ENCODE measurements at places on chromosomes 3 and 15.
A peak's percentile ranks its signal among the peaks of the same experiment; 100 is the strongest.

- DNase-seq = peak; percentile 82
Observed at GRCh38 chr3:138082085-138082991, 33.1 kb downstream of the DZIP1L start.

DNA sequence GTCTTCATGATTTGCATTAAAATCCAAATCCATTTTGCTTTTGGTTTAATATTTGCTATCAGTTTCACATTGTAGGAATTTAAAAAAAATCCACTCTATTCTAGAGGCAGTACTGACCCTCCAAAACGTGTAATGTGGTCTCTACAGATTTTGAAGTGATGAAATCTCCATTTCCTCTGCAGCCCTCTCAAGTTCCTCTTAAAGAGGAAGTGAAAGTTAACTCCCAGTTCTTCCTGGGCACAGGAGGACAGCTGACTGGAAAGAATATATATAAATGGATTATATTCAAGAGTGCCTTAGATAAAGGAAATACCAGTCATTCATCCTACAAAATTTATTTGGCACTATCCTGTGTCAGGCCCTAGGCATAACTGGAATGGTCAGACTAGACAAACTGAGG lies 83.5 kb upstream of the PLCL2 start:
- no peak for DNase-seq

DNA sequence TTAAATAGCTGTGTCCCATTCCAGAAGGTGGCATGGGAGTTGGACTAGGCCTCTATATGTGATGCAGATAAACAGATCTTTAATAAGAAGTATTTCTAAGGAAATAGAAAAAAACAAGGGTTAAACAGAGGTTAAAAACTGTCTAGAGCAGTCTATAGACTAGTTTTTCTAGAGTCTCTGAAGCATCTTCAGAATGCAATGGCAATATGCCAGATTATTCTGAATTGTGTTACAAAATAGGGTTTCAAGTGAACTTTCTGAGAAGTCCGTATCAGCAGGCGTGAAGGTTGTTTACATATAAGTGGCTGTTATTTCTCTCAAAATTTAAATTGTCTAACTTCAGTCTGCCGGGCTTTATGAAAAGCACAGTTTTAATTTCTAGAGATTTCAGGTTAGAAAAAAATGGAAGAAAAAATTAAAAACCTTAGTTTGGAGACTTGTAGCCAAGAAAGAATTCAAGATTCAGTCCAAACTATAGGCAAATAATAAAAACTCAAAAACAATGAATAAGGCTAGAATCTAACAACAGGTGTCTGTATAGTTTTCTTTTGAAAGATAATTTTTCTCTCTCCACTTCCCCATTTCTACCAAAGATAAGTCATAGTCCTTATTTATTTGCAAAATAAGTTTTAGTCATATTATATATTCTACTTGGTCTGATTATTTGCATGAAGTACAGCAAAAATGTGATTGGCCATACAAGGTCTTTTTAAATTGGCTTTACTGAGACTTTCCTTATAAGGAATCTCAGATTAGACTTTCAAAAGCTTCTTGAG lies 55.2 kb downstream of the OSTN start:
- no peak for DNase-seq

- no peak for DNase-seq
Observed at GRCh38 chr3:140748-141330, 55.7 kb upstream of the CHL1 start.

DNA sequence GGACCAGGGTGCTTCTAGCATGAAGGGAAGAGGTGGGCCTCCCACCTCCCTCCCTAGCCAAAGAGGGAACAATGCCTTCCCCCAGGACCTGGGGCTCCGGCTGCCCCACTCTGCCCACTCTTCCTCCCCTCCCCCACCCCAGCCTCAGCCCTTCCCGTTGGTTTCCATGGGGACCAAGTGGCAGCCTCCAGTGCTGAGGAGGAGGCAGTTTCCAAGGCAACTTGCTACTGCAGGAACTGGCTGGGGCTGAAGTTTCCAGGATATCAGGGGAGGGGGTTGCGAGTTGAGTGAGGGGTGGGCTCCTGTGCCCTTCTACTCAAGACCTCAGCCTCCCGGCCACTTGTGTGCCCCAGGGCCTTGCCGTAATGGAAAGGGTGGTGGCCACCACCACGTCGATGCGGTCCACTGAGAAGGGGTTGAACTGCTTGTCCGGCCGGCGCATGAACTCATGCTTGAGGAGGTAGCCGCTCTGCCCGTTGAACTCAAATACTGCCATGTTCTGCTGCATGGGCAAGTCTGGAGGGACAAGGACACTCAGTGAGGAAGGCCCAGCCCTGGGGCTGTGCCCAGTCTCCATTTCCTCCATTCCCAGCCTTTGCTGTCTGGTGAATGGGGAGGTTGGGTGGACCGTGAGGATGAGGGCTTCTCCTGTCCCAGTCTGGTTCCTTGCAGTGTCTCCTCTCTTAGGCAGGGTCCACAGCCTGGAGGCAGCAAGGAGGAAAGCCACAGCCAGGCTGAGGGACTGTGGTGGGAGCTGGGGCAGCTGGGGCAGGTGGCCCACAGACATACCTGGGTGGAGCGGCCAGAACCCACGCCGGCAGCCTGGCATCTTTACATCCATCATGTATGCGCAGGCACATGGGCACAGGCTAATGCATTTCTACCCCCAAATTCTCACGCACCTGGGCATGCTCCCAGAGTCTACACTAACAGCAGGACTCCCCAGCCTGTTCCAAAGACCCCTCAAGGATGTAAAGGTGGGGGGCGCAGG lies 11.3 kb upstream of the ANKRD63 start:
- no peak for DNase-seq

DNA sequence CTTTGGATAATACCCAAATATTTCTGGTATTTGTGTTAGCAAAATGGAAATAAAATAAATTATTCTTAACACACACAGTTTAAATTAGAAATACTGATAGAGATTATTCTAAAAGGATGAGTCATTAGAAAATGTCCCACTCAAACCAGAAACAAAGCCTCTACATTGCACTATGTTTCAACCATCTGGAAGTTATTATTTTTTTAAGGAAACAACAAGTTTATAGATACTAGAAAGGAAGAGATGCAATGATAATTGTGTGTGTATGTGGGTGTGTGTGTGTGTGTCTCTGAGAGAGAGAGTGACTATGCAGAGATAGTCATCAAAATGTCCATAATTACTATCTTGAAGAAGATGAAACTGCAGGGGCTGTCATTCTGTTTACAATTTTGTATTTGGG lies 1340.5 kb downstream of the ROBO1 start:
- no peak for DNase-seq

DNA sequence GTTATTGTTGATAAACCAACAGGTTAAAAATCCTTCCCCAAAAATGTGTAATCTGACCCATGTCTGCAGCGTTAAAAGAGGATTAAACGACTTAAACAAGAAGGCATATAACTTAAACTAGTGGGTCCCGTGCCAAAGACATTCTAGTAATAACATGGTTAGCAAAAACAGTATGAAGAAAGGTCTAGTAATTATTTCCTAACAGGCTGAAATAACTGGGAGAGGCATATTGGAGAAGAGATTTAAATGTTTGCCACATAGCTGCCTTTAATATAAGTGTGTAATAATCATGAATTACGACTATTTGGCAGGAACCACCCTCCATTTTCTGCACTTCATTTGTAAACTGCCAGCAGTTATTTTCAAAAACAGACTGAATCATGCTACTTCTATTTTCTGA lies 67.7 kb upstream of the CSPG5 start:
- no peak for DNase-seq

DNA sequence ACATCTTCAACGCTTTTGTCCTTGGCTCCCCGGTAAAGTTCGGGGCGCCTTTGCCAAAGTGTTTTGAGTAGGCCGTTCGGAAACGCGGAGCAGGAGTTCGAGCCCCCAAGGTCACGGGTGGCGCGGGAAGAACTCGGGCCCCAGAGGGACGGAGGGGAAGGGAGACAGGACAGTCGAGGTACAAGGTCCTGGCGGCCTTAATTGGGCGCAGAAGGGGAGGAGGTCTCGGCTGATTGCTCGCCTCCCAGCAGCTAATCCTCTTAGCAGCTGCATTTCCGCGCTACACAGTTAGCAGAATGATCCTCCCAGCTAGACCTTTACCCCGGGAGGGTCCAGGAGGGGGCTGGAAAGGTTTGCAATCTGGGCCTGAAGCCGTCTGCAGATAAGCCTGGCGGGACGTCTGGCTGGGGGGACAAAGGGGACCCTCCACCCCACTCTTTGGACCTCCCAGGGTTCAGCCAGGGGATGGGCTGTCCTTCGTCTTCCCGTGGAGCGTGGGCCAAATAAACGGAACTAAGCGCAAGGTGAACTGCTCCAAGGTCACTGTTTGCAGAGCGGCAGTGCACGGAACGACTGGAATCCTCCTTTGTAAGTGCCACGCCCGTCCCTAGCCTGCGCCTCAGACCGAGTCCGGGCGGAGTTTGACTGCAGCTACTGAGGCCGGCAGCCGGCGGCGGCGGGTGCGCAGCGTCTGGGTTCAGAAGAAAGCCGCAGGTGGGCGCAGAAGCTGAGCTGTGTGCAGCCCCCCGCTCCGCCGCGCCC lies 7.2 kb downstream of the EOMES start:
- no peak for DNase-seq

DNA sequence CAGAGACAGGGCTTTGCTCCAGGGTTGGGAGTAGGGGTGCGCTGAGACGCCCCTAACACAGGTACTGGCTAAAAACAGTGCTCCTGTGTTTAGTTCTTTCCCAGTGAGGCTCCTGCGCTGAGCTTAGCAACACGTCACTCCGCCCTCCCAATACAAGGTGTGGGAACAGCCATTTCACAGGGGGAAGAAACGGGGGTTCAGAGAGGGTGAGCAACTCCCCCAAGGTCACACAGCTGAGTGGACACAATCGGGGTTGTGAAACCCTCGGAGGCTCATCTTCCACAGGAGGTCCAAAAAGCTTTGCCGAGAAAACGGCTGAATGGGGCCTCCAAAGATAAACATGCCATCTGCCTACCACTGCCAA lies 628 bp downstream of the PRRT3 start:
- no peak for DNase-seq

GRCh38 chr3:191066669-191067068 lies 132.4 kb upstream of the OSTN start:
- peak; percentile 70 for DNase-seq

DNA sequence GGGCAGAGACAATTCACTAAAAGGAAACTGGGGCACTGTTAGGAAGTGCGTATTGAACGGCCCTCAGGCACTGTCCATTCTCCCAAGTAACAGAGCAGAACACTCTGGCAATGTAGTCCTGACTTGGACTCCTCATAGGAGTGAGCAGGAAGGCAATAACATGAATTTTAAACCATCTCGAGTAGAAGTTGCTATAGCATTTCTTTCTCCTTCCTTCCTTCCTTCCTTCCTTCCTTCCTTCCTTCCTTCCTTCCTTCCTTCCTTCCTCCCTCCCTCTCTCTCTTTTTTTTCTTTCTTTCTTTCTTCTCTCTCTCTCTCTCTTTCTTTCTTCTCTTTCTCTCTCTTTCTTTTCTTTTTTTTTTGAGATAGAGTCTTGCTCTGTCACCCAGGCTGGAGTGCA lies 46.4 kb upstream of the TRA2B start:
- DNase-seq = no peak

DNA sequence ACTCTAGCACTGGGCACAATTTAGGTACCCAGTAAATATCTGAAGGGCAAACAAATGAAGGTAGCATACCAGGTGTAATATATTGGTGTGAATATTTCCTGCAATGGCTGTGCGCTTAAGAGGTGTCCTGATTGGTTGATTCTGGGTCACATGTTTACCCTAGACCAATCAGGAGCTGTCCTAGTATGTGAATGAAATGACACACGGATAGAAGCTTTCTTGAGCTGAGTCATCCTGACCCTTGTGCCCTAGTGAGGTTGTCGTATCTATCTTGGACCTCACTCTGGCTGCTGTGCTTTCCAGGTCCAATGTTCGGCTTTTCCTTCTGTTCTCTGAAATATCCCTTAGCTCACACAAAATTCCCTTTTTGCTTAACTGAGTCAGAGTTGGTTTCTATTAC lies 58.1 kb upstream of the FOXP1 start:
- DNase-seq = peak; percentile 29

DNA sequence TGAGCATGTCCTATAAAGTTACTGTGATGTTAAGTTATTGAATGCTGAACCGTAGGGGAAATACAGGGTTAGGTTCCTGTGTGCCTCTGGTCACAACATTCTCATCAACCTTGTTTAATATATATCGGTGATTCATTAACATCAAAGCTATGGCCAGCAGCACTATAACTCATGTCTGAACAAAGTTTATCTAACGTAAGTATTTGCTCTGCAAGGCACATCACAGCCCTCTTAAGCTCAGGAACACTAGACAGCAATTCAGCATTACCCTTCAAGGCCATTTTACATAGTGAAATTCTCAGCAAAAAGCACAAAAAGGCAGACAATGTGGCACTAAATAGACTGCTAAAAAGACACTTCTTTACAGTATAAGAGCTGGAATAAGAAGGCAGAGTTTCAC lies 48.2 kb upstream of the FNDC3B start:
- DNase-seq = no peak

GRCh38 chr3:186929186-186929585 lies 1.1 kb upstream of the ST6GAL1 start:
- DNase-seq = no peak

GRCh38 chr3:59064728-59065127 lies 14.9 kb upstream of the CFAP20DC start:
- no peak for DNase-seq

DNA sequence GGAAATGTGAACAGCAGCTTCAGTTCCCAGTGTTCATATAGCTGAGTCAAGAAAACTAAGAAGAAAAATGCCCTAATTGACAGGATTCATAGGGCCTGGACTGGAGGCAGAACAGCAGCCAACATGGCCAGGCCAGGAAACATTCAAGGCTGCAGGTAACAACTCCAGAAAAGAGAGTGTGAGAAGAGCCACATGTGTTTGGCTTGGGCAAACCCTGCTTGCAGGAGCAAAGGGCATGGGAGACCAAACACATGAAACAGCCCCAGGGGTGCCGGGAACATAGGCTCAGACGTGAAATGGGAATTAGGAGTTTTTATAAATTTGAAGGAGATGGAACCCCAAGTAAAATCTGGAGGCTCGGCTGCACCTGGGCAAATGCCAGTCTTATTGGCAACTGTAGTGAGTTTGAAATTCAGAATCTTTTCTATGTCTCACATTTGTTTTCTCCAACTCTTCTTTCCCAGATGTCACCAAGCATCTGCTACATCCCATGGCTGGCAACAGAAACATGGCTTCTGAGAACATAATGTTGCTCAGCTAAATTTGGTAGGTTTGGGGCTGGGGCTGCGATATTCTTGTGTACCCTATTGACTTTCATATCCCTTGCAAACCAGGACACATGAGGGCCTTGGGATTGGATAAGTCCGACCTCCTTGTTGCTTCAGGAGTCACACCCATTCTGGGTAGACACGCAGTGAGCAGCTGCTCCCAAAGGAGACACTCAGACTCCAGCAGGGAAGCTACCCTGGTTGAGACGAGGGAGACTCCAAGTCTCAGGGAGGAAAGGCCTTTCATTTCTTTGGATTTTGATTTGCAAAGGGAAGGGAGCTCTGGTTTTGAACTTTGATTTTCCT lies 98.9 kb upstream of the CLSTN2 start:
- no peak for DNase-seq
